Tibial nerve (tissue), 4 donors: ENCODE measurements at places on chromosomes 7 and 10. TPM values are rescaled to one million over a fixed set of nuclear protein-coding genes. Genes with fewer than 3 reads are reported as not detected.

DNA sequence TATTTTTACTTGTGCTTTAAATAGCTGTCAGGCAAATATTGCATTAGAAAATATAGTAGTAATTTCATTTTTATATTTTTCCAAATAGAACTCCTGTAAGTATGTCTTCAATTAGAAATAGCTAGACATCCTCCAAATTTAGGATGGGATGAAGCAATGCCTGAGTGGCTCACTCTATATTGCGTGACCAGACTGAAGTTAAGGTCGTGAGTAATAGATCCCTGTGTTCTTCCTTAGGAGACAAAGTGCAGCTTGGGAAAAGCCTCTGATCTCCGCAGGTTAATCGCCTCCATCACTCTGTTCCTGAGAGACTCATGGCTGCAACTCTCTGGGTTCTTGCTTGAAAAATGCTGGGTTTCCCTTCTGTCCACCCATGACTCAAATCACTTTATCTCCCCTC lies 484.8 kb upstream of the ANKRD30A start:
- DNase-seq, result no peak

- no peak for DNase-seq
These were observed at the start of gene IRF5 for GRCh38 chr7:128937647-128938543. IRF5 (plus strand) TSS chr7:128937927; CDS start chr7:128942082, 4,155 bp downstream.

The UNC5B gene
- 6.3 TPM for total RNA-seq

The TCAF2 gene
- total RNA-seq, result 3.9 TPM

GRCh38 chr10:122999347-122999746 lies 9.2 kb downstream of the IKZF5 start:
- no peak for DNase-seq

GRCh38 chr7:22662036-22662435 lies 65.0 kb upstream of the IL6 start:
- DNase-seq, result no peak

DNA sequence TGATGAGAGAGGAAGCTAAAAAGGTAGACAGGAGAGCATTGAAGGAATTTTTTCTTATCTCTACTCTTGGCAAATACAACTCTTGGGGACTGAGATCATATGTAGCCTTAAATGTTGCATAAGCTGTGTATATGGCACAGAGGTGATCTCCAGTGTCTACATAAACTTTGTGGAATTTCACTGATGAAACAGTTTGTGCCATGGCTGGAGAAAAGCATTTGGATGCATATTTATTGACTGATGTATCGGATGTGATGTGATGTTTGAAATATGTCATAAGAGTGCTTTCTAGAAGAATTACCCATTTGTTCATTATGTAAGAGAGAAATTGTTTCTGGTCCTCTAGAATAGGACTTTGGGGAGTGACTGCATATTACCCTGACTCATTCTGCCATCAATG lies 244.9 kb upstream of the LRRTM3 start:
- DNase-seq, result no peak

The SSC4D gene
- not detected for total RNA-seq

GRCh38 chr7:148142660-148143248 lies 447.8 kb upstream of the C7orf33 start:
- DNase-seq, result no peak

DNA sequence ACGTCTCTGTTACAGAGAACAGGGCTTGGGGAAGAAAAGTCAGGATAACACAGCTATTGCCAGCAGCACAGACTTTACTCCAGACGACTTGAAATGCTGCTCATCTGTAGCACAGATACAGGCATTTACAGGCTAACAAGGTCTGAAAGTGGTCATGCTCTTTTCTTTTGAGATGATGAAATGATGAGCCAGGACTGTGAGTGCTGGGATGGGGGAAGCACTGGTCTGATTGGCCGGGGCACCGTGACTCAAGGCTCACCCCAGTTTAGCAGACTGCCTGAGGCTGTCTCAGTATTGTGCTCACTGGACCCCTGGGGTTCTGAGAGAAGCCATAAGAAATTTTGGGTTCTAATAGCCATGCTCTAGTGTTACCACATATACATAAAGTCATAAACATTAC lies 12.4 kb downstream of the SMKR1 start:
- no peak for DNase-seq

- DNase-seq, result peak; percentile 22
These were observed 2.8 kb downstream of the FAM180A start for GRCh38 chr7:135745703-135746312.

The CHAT gene
- total RNA-seq, result not detected

The IDI2 gene
- total RNA-seq, result not detected

- no peak for DNase-seq
These were observed 169.4 kb downstream of the AKR1D1 start for GRCh38 chr7:138245682-138246081.

The PNLIP gene
- 1.1 TPM for total RNA-seq

The GIMAP2 gene
- 8.4 TPM for total RNA-seq

The SLC4A2 gene
- total RNA-seq, result 74.3 TPM

DNA sequence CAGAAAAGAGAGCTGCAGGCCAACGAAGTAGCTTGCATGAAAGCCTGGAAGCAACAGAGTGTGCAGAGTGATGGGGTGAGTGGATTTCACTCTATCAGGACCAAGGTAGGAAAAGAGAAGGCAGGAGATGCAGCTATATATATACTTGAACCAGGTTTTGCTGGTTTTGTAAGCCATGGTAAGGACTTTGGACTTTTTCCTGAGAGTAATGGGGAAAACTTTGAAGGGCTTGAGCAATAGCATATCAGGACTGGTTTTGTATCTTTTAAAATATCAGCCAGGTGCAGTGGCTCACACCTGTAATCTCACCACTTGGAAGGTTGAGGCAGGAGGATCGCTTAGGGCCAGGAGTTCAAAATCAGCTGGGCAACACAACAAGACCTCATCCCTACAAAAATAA lies 120.6 kb upstream of the NRP1 start:
- no peak for DNase-seq

The KEL gene
- 0.63 TPM for total RNA-seq

The POT1 gene
- 25.5 TPM for total RNA-seq

DNA sequence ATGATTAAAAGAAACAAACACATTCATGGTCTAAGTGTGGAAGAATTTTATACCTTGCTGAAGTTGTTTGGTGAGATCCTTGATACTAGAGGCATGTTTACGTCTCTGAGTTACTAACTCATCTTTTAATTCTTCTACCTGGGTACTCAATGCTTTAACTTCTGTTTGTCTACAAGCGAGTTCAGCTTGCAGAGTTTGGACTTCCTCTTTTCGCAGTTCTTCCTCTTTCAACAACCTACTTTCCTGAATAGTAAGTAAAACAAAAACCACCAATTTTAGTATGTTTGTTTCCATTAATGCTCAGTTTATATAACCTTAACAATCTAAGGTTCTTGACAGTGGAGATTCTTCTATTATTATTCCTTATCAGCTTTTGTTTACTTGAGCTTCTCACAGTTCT lies 42.9 kb downstream of the CCDC186 start:
- DNase-seq, result no peak

GRCh38 chr7:100825751-100826513 lies 1.4 kb downstream of the EPHB4 start:
- no peak for DNase-seq

DNA sequence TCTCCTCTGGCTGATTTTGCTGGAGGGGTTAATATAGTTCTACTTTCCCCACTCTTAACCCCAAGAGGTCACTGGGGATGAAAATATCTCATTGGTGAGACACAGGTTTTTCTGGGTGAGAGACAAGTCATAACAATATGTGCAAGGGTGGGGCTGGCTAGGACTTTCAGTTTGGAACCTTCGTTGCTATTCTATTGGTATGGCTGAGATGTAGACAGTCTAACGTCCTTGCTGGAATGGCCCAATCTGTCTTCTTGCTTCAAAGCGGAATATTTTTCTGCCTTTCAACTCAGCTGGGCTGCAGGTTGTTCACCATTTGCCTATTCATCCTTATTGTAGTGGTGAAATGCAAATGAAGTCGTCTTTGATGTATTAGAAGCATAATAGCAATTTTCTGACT lies 267.3 kb upstream of the MKI67 start:
- DNase-seq, result no peak

DNA sequence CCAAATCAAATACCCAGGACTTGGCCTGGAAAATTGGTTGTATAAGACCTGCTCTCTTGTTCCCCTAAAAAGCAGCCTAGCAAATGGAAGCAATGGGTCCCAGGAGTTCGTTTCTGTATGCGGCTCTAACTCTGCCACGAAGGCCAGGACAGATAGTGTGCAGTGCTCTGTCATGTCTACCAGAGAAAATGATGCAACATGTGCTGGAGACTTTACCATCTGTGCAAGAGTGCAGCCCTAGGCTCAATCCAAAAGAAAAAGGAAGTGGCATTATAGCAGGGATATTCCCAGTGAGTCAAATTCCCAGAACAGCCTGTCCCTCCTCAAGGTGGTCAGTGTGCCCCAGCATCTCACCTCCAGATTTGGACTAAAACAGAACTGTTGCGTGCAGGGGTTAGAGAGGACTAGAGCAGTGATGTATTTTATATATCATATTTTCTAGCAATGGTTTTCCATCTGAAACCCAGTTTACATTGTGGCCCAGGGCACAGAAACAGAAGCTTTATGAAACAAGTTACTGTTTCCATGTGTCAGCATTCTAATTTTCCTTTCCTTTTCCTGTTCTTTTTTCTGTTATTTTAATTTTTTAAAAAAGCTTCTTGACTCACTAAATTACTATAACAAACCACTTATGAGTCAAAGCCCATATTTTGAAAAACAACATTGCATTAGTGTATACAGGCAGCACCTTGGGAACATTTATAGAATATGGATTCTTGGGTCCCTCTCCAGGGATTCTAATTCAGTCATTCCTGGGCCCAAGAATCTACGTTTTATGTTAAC lies 311.2 kb downstream of the RNLS start:
- no peak for DNase-seq

The CALU gene
- total RNA-seq, result 77.3 TPM

DNA sequence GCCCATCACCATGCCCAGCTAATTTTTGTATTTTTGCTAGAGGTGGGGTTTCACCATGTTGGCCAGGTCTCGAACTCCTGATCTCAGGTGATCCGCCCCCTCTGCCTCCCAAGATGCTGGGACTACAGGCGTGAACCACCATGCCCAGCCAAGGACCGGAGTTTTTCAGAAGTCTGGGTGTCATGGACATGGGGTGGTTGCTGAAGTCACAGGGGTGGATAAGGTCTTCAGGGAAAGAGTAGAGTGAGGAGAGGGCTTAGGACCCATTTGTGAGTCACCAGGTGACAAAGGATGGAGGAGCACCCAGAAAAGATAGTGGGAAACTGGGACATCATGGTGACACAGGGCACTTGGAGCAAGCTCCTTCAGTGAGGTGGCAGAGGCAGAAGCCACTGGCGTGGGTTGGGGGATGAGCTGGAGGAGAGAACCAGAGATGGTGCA lies 2.8 kb upstream of the GPRIN2 start:
- DNase-seq, result no peak

GRCh38 chr10:97314671-97315070 lies 4.4 kb upstream of the FRAT1 start:
- no peak for DNase-seq

GRCh38 chr10:71836596-71836974 lies 14.5 kb downstream of the PSAP start:
- no peak for DNase-seq

DNA sequence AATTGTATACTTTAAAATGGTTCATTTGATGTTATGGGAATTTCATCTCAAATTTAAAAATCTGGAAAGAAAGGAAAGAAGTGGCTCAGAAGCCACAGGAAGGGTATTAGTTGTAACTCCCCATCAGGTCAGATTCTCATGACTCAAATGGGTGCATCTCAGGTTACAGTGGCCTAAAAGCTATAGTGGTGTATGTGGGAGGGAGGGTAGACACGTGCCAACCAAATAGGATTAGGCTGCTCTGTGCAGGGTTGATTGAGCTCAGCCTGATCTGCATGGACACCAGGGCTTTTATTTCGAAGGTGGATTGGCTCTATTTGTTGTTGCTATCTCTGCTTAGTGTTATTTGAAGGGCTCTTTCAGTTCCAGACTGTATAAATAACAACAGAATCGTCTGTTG lies 121.5 kb upstream of the PRR15 start:
- no peak for DNase-seq

The IL6 gene
- not detected for total RNA-seq

The PRPS1L1 gene
- not detected for total RNA-seq

DNA sequence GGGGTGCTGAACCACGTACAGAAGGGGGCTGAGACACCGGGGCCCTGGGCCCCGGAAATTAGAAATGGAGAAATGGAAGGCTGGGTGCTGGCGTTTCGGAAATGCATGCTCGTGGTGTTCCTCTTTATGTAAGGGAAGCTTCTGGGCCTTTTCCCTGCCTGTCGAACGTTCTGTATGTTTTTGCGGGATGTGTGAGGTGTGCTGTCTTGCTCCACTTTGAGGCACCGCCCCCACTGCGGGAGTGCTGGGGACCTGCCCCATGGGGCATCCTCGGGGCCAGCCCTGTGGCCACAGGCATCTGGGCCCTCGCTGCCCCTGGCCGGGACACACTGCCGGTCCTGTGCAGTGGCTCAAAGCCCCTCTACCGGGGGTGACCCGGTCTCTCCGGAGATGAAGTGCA lies 1.7 kb upstream of the VENTX start:
- DNase-seq, result no peak

GRCh38 chr10:68517188-68517587 lies 10.1 kb downstream of the SLC25A16 start:
- no peak for DNase-seq

GRCh38 chr10:79930267-79930666 lies 18.6 kb downstream of the SFTPD start:
- no peak for DNase-seq

The GPR146 gene
- total RNA-seq, result 52.8 TPM

- DNase-seq, result no peak
These were observed 40.6 kb upstream of the PITRM1 start for GRCh38 chr10:3213208-3213607.

The MXI1 gene
- total RNA-seq, result 119 TPM

The TSPAN13 gene
- total RNA-seq, result 8.6 TPM

DNA sequence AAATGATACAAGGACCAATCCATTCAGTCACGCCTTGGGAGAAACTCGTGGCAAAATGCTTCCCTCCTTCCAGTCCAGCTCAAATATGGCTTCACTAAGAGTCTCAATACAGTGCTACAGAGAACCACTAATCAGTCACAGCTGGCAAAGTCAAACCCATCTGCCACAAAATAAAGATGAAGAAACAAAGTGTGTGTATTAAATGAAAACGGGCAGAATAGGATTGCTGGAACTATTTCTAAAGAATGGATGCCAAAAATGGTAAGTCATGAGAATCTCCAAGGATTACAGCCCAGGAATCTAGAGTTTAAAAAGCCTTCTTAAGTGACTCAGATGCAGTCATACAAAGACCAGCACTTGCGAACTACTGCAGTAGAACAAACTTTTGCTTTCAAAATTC lies 61.9 kb downstream of the CACUL1 start:
- DNase-seq, result no peak

DNA sequence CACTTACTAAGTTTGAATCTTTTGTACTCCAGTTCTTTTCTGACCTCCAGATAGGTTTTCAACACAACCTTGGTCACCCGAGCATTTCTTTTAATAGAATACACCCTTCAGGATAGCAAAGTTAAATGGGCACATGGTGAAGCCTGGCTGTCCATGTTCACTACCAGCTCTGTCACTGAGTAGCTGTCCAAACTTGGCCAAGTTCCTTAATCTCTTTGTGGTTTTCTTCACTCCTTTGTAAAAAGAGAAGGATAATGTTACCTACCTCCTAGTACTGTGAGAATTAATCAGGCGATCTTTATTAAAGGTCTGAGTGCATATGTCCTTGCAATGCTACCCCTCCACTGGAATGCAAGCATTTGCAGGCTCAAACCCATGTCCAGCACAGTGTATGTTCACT lies 128.1 kb upstream of the PTPRZ1 start:
- DNase-seq, result no peak

- no peak for DNase-seq
These were observed 1.5 kb downstream of the MKLN1 start for GRCh38 chr7:131329176-131329570.

GRCh38 chr10:127935071-127935561 lies 28.2 kb downstream of the PTPRE start:
- no peak for DNase-seq

The COL17A1 gene
- total RNA-seq, result 0.22 TPM

The HIPK2 gene
- 29.3 TPM for total RNA-seq

The LRRN3 gene
- total RNA-seq, result 1.8 TPM
